Renal cortical epithelial cell (primary cell): ENCODE measurements at places on chromosomes 12 and 14.

DNA sequence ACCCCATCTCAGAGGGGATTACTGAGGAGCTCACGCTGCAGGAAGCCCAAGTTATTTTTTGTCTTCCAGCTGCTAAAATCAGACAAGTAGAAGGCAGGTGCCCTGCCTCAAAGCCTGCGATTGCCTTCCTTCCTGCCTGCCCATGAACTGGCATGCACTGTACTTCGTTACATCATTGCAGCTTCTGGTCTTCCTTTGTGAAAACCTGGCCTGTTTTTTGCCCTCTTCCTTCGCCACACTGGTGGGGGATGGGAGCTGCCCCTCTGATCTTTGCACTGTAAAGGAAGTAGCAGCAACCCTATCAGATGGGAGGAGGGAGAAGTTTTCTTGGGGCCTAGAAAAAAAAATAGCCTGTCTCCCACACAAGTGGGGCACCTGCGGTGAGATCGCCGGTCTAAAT lies 1098.7 kb downstream of the BCL11B start:
- DNase-seq = no peak

- no peak for DNase-seq
Observed at GRCh38 chr12:4140581-4141301, 132.8 kb upstream of the CCND2 start.

- peak; percentile 38 for DNase-seq
Observed at GRCh38 chr12:106300761-106301160, 1.8 kb upstream of the TCP11L2 start.

DNA sequence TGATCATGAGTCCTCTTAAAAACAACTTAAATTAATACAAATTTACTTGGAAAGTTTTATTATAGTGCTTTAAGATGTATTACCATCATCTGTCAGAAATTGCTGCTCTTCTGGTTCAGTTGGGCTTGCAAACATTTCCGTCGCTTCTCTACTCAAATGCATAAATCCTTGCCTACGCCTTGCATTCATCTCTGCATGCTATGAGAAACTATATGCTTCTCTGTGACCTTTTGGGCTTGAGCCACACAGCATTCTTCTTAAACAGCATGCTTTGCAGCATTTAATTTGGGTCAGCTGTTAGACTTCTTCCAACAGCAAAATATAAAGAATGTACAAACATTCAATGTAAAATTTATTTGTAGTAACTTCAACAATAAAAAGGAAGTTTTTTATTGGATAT lies 305.7 kb upstream of the FLRT2 start:
- DNase-seq = no peak

- peak; percentile 90 for DNase-seq
Observed at GRCh38 chr12:106329231-106329982, 26.9 kb downstream of the TCP11L2 start.

DNA sequence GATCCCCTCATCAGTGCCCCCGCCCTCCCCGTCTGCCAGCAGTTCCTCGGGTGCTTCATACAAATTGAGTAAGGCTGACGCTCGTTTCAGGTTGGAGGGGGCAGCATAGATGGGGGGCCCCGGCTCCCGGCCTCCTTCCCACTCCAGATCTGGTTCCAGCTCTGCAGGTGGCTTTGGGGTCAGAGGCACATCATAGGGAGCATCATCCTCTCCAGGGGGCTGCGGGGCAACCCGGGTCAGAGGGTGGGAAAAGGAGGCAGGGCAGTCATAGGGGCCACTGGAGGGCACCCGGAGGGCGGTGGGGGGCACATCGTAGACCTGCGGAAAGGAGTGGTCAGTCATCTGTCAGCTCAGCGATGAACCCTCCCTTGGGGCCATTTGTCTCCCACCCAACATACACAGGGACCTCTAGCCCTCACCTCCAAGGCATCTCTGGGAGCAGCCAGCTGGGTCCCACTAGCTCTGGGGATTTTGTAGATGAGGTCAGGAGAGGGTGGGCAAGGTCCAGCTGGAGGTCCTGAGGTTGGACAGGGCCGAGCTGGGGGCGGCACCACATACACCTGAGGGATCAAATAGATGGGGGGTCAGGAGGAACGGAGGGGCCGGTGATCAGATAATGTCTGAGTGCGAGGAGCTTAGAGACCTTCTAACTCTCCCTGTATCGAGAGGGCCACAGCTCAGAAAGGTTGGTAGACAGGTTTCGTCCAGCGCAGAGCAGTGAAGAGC lies 5.1 kb downstream of the EFS start:
- DNase-seq = no peak

GRCh38 chr14:84969501-84969900 lies 560.4 kb upstream of the FLRT2 start:
- DNase-seq = no peak

DNA sequence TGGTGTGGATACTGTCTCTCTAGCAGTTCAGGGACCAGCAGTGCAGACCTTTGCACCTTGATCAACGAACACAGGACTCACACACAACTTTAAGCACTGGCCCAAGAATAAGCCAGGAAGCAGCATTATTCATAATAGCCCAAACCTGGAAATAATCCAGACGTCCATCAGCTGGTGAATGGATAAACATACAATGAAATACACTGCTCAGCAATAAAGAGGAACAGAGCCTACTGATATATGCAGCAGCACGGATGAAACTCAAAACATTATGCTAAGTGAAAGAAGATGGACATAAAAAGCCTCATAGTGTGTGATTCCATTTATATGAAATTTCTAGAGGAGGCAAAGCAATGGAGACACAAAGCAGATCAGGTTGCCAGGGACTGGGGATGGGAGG lies 303.9 kb upstream of the FKBP4 start:
- DNase-seq = peak; percentile 18

DNA sequence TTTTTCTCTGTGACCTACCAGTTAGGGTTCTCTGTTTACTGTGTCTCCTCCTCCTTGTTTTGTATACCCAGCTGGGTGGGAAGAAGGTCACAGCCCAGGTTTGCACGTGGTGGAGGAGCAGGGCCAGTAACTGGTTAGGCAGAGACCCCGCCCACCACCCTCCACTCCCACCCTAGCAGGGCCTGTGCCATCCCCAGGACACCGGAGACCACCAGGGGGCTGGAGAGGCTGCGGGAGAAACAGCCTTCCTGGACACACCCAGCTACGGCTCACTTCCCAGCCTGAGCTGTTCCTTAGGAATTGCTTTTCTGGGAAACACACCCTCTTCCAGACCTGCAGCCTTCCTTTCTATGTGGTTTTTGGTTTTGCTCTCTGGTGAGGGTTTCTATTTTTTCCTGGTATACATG lies 21.1 kb downstream of the BDKRB2 start:
- DNase-seq = peak; percentile 81

GRCh38 chr12:75712223-75712622 lies 200.8 kb upstream of the KRR1 start:
- peak; percentile 89 for DNase-seq

GRCh38 chr12:69240631-69240995 lies 1.2 kb downstream of the CPSF6 start:
- DNase-seq = no peak
